ENCODE measurements at places on chromosomes 7 and 10.

DNA sequence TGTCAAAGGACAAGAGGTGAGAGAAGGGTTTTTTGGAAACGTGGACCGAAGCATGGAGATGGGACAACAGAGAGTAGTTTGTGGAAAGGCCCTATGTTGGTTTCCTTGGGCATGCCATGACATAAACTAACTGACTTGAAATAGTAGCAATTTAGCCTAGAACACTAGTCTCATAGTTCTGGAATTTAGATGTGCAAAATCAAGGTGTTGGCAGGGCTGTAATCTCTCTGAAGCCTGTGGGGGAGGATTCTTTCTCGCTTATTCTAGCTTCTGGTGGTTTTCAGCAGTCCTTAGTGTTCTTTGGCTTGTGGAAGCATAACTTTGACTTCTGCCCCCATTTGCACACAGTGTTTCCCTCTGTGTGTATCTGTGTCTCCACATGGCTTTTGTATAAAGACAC lies 283.4 kb downstream of the GFRA1 start:
- DNase-seq, result no peak

DNA sequence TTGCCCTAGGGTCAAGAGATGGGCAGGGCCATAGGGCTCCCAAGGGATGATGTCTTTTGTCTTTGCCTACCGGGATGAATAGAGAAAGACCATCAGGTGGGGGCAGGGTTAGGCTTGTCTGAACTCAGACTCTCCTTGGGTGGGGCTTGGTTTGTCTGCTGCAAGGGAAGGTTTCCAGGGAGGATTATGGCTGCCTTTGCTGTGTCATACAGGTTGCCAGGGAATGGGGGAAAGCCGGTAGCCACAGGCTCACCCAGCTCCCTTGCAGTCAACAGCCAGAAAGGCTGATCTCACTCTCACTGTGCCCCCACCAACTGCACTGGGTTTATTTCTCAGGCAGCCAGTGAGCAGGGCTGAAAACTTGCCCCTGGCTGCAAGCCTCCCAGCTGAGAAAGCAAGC lies 253.2 kb downstream of the POLR1F start:
- DNase-seq, result no peak

DNA sequence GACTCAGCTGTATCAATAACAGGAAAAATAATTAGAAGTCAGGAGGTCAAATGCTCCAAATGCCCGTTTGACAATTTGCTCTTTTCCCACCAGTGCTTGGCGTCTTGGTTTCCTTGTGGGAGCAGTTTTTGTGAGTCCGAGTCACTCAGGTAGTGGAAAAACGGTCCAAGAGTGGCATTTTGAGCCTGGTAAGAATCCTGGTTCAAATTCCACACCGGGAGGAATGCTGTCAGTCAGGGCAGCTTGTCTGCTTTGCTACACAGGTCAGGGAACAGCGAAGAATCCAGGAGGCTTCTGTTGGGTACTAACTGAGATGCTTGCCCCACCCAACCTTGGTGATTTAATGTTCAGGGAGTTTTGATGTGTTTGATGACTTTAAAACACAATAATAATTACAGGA lies 209.5 kb downstream of the HERPUD2 start:
- DNase-seq, result no peak

DNA sequence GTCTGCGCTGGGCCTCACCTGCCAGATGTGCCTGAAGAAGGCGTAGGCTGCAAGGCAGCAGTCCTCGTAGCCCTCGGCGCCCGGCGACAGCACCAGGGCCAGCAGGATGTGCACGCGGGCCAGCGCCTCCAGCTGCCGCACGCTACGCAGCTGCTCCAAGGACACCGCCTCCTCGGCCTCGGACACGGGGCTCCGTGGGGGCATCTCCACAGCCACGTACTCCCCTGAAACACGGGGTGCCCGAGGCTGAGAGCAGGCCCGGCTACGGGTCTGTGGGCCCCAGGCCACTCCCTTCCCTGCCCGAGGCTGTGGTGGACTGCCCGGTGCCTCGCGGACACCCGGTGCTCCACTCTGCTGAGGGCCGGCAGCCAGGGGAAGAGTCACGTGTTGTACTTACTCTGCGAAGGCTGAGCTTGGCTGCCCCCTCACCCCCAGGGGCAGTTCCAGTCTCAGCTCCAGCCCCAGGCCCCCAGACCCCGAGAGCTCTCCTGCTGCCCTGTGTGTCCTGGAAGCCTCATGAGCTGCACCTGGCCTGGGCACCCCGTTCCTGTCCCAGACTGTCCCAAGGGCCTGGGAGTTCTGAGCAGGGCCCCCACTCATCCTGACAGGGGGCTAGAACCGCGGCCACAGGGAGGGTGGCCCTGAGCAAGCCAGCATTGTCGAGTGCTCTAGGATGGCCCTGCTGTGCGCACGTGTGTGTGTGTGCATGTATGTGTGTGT lies 62.8 kb downstream of the CFAP46 start:
- no peak for DNase-seq

DNA sequence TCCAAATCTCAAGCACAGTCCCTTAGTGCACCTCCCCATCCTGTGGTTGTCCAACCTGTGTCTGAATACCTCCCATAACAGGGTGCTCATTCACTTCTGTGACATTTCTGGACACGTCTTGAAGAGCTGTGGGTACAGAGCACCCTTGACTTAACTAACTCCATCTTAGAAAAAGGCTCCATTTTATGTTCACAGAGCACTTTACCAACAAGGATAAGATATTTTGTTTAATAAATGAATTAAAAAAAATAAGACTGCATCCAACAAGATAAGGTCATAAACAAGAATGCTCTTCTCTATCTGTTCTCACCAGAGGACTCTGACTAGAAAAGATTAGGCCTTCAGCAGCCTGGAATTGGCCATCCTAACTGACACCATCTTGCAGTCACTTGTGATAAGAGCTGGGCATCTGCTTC lies 335.2 kb upstream of the ZNF32 start:
- no peak for DNase-seq
